ENCODE measurements at places on chromosomes 5 and 9. TPM values are rescaled to one million over a fixed set of nuclear protein-coding genes. Genes with fewer than 3 reads are reported as not detected.

Gene STK32A
- polyA plus RNA-seq: not detected

Gene SPATA31D4
- not detected for polyA plus RNA-seq

Gene NTNG2
- 8.9 TPM for polyA plus RNA-seq

Gene C9
- not detected for polyA plus RNA-seq

Gene PCDHB9
- 0.20 TPM for polyA plus RNA-seq

Gene ARHGEF39
- 0.35 TPM for polyA plus RNA-seq

Gene TBC1D2
- 5.3 TPM for polyA plus RNA-seq

Gene GRXCR2
- polyA plus RNA-seq: not detected

Gene PCDHB10
- not detected for polyA plus RNA-seq

Gene SLCO6A1
- not detected for polyA plus RNA-seq

Gene ATOX1
- 43.6 TPM for polyA plus RNA-seq

Gene WDR38
- not detected for polyA plus RNA-seq

Gene LCN9
- polyA plus RNA-seq: not detected

Gene FOXE1
- not detected for polyA plus RNA-seq

Gene LHX2
- 0.66 TPM for polyA plus RNA-seq

Gene PPP2CA
- polyA plus RNA-seq: 377 TPM

Gene AP3B1
- polyA plus RNA-seq: 26.8 TPM

Gene FOXI1
- polyA plus RNA-seq: not detected

Gene TAF1L
- not detected for polyA plus RNA-seq

Gene SLC2A8
- polyA plus RNA-seq: 8.3 TPM

Gene PRR16
- 0.16 TPM for polyA plus RNA-seq

Gene AOPEP
- 5.1 TPM for polyA plus RNA-seq

Gene NDFIP1
- polyA plus RNA-seq: 10.6 TPM

Gene MAMDC2
- not detected for polyA plus RNA-seq

Gene OR1B1
- polyA plus RNA-seq: 0.29 TPM

Gene LECT2
- polyA plus RNA-seq: not detected

Gene PIP5KL1
- polyA plus RNA-seq: 0.88 TPM

Gene SLC6A19
- not detected for polyA plus RNA-seq

Gene FAM153A
- polyA plus RNA-seq: 1.5 TPM

All from B cell (primary cell).